ENCODE measurements at places on chromosomes 4 and X.

DNA sequence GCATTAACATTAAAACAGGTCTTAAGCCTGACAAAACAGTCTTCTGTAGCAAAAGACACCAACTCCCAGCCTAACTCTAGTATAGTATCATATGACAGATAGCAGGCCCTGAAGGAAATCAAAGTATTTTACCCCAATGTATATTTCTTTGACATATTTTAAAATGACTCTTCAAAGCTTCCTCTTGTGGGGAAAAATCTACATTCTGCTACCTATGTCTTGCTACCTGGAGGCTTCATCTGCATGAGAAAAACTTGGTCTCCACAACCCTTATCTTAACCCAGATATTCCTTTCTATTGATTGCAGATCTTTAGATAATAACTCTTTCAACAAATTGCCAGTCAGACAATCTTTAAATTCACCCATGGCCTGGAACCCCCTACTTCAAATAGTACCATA, 1620.4 kb downstream of the PCDH7 start:
- DNase-seq, result no peak

DNA sequence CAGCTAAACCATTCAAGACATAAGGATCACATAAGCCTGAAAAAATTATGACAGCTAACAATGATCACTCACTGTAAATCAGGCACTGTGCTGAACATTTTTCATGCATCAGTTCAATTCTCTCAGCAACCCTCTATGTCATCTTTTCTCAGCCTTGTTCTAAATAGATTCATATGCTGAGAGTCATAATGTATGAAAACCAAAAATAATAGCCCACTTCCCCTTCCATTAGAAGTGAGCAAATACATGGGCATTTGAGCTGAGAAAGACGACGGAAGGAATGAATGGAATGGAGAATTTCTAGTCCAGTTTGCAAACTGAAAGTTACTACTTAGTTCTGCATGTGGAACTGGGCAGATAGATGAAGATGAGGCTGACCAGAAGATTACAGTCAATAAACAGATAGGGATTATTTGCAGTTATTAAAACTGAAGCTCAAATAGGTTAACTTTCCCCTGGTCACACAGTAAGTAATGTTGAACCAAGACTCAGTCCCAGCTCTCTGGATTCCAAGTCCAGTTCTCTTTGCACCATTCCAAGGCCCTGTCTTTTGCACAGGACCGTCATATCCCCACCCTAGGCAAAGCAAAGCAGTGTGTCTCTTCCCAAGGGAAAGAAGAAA, 1.6 kb upstream of the SH3RF1 start:
- no peak for DNase-seq

DNA sequence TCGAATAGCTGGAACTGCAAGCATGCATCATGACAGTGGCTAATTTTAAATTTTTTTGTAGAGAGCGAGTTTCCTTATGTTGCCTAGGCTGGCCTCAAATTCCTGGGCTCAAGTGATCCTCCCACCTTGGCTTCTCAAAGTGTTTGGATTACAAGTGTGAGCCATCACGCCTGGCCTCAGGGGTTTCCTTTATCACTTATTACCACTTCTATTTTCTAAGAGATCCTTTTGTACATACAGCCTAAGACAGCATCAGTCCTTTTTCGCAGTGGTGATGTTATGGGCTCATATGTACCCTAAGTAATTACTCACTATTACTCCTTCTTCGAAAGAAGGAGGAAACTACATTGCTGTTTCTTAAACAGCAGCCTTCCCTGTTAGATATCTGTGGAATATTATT, 54.1 kb upstream of the CDKN2AIP start:
- no peak for DNase-seq

DNA sequence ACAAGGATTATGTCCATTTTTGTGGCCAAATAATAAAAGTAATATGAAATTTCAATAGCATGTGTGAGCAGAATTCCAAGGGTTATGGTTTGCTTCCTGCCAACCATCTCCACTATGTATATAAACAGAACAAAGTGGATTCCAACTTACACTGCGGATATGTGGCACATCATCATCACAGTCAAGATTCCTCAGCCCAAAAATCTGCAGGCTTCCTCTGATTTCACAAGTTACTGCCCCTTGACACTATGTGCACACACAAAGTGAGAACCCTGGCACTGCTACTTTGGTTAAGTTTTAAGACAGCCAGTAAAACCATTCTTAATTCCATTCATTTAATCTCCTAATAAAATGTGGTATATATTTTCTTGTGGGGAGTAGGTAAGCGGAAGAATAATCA, 76.4 kb downstream of the LEF1 start:
- no peak for DNase-seq

GRCh38 chr4:147299205-147299604, 181.7 kb upstream of the EDNRA start:
- no peak for DNase-seq

- no peak for DNase-seq
These were observed 134.2 kb upstream of the FRG1 start for GRCh38 chr4:189806506-189806905.

GRCh38 chrX:21398426-21398825, 24.2 kb downstream of the CNKSR2 start:
- no peak for DNase-seq
